ENCODE measurements at places on chromosomes 1 and 21.

GRCh38 chr1:220380885-220381284, 108.6 kb upstream of the RAB3GAP2 start:
- no peak for DNase-seq

DNA sequence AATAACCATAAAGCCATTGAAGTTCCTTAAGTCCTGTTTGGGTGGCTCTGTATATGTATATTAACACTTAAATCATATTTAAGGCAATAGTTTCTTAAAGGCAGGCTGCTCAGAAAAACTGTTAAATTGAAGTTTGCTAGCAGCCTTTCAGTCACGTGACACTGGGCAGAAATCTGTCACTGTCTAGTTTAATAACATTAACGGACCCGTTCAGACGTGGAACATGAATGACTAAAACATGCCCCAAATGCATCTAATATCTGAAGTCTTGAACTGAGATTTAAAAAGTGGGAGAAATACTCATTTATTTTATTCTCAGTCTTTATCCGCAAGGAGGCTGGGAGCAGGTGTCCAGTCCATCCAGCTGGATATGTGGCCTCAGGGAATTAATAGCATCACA, 3.3 kb upstream of the SPATA1 start:
- DNase-seq, result no peak

DNA sequence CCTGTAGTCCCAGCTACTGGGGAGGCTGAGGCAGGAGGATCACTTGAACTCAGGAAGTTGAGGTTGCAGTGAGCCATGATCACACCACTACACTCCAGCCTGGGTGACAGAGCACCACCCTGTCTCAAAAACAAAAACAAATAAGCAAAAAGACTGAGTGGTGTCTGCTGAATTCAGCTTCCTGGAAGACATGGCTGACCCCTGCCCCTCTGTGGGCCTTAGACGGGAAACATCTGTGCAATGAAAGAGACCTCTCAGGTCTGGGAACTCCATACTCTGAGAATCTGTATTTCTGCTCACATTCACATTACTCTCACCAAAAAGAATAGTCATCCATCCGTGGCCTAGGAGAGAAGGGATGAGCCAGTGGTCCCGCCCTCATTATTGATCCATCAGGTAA, 2.0 kb downstream of the HTR1D start:
- DNase-seq, result no peak

GRCh38 chr1:32339363-32339978, 3.4 kb upstream of the MARCKSL1 start:
- no peak for DNase-seq

- no peak for DNase-seq
These were observed 60.6 kb downstream of the UCK2 start for GRCh38 chr1:165887877-165888551.

DNA sequence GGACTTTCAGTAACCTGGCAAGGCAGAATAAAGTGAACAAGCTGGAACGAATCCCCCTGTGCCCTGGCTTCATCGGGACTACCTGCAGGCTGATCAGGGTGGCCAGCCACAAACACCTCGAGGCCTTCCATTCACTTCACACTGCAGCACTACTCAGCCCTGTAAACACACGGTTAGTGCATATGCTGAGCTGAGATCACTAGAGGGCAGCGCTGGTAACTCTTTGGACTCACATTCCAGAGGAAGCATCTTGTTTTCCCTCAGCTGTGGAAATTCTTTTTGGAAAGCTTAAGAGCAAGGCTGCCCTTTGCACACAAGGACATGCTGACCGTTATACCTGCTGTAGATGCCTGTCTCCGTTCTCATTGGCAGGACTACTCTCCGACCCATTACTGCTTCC, 32.1 kb downstream of the PCSK9 start:
- DNase-seq, result no peak

GRCh38 chr1:224880593-224881307, 48.7 kb upstream of the DNAH14 start:
- no peak for DNase-seq

- DNase-seq, result no peak
These were observed 5.5 kb upstream of the LAPTM5 start for GRCh38 chr1:30762930-30763650.

GRCh38 chr21:28253961-28254360, 738.7 kb downstream of the LTN1 start:
- no peak for DNase-seq

- DNase-seq, result no peak
These were observed 22.1 kb downstream of the SSX2IP start for GRCh38 chr1:84668185-84668584.

DNA sequence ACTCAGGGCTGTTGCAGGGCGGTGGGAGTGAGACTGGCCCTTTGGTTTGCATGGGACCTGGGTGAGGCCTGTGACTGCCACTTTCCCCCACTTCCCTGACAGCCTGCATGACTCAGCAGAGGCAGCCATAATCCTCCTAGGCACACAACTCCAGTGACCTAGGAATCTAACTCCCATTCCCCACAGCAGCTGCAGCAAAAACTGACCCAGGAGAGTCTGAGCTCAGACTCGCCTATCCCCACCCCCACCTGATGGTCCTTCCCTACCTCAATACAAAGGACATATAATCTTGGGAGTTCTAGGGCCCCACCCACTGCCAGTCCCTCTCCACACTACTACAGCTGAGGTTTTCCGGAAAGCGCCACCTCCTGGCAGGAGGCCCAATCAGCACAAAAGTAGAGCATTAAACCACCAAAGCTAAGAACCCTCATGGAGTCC, 26.7 kb downstream of the NDC1 start:
- no peak for DNase-seq

DNA sequence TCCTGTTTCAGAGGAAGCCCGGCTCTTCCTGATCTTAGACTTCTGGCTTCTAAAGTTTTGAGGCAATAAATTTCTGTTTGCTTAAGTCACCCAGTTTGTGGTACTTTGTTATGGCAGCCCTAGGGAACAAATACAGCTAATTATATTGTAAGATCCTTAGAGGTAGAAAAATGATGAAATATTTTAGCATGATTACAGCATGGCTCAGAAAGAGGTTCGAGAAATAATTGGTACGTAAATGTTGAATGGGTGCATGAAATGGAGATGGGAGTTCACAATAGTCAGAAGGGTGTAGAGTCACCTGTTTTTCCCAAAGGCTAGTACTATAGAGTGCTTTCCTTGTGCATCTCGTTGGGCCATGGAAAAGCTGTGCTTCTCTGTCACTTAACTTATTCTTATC, 123.5 kb downstream of the RUNX1 start:
- DNase-seq, result no peak

- DNase-seq, result no peak
These were observed 44.2 kb downstream of the ACOT7 start for GRCh38 chr1:6349254-6349943.

GRCh38 chr1:223873044-223873443, 27.3 kb upstream of the TP53BP2 start:
- DNase-seq, result no peak

- no peak for DNase-seq
These were observed 9.1 kb upstream of the MATN1 start for GRCh38 chr1:30732277-30732996.

DNA sequence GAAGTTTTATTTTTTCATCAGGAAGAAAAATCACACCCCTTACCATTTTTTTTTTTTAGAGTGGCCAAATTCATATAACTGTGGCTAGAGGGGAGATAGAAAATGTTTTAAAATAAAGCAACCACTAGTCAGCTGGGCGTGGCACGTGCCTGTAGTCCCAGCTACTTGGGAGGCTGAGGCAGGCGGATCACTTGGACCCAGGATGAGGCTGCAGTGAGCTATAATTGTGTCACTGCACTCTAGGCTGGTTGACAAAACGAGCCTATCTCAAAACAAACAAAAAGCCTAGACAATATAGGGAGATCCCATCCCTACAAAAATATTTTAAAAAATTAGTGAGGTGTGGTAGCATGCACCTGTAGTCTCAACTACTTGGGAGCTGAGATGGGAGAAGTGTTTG, 14.8 kb upstream of the BECN2 start:
- no peak for DNase-seq

DNA sequence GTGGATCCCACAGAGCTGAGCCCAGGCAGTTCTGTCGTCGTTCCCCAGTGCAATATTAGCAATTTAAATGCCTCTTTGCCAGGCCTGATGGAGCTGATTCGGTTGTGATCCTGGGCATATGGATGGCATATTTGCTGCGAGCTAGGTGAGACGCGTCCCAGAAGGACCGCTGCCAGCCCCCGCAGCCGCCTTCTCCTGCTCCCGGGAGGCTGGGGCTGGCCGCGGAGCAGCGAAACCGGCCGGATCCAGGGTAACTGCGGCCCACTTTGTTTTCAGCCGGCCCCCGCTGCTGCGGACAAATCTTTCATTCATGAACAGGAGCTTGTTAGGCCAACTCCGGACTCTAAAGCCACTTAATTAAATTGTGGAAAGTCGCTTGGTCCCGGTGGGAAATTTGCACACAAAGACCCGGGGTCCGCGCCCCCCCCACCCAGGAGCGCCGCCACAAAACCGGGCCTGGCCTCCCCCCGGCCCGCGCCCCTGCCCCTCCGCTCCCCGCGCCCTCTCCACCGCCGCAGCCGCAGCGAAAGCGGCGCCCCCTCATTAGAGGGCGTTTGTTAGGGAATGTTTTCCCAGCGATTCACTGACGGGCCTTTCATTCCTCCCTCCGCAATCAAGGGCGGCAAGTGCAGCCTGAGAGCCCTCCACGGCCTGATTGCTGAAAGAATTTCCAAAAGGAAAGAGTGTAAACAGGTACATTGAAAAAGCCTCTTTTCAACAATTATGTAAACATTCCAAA, 383.3 kb downstream of the RRAGC start:
- no peak for DNase-seq

DNA sequence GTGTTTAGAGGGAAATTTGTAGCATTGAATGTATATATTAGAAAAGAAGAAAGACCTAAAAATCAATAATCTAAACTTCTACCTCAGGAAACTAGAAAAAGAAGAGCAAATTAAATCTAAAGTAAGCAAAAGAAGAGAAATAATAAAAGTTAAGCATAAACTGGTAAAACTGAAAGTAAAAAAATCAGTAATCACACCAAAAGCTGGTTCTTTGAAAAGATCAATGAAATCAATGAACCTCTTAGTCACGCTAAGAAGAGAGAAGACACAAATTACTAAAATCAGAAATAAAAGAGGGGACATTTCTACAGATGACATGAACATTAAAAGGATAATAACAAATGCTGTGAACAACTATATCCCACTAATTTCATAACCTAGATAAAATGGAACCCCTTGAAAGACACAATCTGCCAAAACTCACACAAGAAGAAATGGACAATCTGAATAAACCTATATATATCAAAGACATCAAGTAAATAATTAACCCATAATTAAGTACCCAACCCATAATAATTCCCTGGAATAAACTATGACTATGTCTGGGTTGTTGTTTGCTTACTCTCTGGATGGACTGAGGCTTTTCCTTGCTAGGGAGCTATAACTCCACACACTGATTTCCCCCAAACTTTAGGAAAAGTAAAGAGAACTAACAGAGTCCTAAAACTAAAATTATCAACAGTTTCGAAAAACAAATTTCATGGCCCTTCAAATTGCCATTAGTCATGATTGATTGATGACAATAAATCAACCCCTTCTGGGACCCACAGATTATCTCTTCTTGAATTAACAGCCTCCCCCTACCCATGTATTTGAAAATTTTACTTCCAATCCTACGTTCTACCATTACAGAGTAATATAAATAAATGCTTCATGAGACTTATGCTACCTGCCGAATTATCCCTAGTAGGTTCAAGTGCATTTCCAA, 2.8 kb upstream of the CDC73 start:
- DNase-seq, result no peak

DNA sequence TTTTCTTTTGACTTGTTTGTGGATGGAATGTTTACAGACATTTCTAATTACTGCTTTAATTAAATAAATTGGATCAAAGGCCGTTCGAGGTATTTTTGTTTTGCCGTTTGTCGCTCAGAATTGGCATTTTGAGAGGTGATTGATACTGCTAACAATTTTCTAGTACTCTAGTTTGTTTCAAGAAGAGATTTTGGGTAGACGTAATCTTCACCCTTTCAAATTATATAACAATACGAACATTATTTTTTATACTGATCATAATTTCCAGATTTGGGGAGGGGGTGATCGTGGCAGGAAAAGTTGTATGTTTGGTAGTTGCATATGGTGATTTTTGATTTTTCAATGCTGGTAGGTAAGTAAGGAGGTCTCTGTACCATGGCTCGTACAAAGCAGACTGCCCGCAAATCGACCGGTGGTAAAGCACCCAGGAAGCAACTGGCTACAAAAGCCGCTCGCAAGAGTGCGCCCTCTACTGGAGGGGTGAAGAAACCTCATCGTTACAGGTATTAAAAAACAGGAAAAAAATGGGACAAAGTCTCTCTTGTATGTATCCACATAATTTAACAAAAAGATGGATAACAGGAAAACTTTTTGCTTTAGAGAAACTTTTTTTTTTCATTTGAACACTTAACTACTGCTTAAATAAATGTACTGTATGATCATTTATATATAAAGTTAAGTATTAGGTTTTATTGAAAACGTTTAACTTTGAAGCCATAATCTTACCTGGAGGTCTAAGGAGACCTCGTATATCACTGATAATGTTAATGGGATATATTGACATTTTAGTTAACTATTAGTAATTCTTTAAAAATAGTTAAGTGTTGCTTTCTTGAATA, 1.7 kb downstream of the H3-3A start:
- no peak for DNase-seq

DNA sequence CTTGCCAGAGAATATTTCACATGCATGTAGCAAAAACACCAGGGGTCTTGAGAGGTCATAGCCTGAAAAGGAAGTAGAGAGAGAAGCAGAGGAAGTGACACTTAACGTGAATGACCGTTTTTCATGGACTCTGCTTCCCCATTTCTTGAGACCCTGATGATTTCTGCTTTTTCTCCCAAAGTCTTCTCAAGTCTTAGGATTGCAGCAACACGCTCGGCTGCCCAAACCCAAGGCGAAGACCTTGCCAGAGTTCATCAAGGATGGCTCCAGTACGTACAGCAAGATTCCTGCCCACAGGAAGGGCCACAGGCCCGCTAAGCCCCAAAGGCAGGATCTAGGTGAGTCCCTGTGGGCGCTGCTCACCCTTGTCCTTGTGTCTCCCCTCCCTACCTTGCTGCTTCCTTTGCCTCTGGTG, 12.8 kb downstream of the THEMIS2 start:
- no peak for DNase-seq

DNA sequence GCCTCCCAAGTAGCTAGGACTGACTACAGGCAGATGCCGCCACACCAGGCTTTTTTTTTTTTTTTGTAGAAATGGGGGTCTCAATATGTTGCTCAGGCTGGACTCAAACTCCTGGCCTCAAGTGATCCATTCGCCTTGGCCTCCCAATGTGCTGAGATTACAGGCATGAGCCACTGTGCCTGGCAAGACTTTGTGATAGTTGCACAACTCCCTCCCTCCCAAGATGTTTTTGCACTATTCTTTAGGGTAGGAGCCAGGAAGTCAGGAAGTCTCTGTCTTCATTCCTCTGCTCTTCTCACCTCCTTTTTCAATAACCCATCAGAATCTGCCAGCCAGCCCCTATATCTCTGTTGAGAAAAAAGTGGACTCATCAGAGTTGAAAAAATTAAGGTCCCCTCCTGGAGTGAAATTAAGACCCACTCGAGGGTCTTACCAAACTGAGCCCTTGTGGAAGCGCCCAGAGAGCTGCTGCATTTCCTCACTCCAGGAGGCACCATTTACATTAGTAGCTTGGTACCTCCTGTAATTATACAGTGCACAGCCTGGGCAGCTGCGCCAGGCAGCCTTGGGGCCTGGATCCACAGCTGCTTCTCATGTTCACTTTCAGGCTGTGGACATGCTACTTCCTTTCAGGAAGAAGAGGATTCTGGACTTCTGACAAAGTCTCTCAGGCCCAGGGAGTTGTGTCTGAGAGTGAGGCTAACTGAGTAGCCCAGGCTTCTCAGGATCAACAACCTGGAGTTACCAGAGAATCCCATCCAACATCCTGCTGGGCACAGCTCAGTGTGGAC, 24.0 kb downstream of the TCEA3 start:
- no peak for DNase-seq
